Calu3 (cell line): ENCODE measurements at places on chromosomes 12 and 14.

GRCh38 chr14:37490607-37491006 is 104.4 kb downstream of the FOXA1 start:
- DNase-seq, result no peak

GRCh38 chr14:52950410-52950897 is 396 bp downstream of the FERMT2 start:
- peak; percentile 57 for DNase-seq

DNA sequence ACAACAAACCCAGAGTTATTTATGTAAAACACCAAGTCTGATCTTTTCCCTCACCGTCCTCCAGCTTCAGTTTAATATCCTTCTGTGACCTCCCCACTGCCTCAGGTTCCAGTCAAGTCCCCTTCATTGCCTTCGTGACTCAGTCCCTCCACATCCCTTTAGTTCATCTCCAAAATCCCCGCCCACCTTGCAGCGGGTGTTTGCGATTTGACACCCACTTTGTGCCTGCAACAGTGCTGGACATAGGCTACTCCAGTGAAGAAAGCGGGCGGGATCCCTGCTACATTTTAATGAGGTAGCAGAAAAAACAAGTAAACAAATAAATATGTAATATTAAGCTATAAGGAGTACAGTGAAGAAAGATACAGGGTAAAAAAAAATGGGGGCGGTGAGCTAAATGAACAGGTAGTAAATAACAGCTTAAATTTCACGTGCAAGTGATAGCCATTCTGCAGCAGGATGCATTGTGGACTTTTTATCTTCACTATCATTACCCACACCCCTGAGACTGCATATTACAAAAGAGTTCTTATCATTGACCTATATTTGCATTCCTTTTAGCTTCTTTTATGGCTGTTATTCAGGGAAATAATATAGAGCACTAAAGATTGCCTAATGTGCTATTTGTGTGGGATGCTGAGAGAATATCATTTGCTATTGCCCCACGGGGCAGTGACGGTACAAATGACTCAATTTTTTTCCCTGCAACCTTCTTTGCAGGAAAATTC is 222.8 kb upstream of the NUDT4 start:
- no peak for DNase-seq

- no peak for DNase-seq
These were observed 2.8 kb downstream of the FRMD6 start for GRCh38 chr14:51654533-51654845.

GRCh38 chr12:11763760-11764520 is 114.5 kb downstream of the ETV6 start:
- no peak for DNase-seq

GRCh38 chr12:91249054-91249453 is 66.4 kb upstream of the DCN start:
- DNase-seq, result no peak

DNA sequence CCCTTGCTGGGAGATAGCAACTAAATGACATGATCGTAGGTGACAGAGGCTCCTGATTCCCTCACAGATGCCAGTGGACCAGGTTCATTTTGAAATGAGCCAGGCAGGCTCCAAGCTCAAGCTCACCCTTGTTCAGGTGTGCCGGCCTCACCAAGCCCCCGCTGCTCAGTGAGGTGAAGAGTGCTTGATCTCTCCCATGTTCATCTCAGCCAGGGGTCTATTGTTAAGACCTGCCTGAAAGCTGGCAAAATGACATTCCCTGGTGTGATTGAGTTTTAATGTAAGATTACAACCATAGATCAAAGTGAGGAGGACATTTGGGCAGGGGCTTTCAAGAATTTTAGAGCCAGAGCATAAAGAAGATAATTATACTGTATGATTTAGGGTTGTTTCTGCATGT is 497.9 kb downstream of the EGLN3 start:
- no peak for DNase-seq

- DNase-seq, result no peak
These were observed 49.7 kb downstream of the MARK3 start for GRCh38 chr14:103434868-103435442.

- no peak for DNase-seq
These were observed 1098.7 kb downstream of the AACS start for GRCh38 chr12:126163984-126164383.

DNA sequence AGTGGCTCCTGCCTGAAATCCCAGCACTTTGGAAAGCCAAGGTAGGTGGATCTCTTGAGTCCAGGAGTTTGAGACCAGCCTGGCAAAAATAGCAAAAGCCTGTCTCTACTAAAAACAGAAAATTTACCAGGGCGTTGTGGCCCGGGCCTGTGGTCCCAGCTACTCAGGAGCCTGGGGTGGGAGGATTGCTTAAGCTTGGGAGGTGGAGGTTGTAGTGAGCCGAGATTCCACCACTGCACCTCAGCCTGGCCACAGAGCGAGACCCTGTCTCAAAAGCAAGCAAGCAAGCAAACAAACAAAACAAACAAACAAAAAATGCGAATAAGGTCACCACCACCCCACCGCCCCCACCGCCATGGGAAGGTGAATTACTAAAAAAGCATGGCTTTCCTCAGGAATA is 238.7 kb downstream of the ATXN7L3B start:
- no peak for DNase-seq

DNA sequence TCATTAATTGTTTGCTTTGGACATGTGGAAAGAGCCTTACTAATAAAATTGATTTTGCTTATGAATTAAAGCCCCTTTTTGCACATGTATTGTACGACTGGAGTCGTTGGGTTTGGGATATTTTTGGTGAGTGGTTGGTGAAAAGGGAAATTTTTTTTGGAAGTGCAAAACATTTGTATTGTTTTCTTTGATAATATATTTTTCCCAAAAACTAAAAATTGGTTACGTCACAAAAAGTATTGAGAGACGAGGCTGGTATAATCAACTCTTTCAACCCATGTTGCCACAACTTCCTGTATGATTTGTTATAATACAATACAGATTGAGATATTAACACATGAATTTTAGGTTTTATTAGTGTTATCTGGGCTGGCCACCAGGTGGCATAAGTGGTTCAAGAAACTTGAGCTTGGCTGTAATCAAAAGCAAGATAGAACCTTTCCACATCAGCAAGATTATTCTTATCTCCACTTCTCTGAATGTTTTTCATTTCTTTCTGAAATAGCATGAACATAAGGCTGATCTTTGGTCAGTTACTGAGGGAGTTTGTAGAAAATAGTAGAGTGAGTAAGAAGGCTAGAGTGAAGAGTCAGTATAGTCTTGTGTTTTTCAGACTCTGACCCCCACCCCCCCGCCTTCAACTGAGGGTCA is 8.7 kb downstream of the NGDN start:
- DNase-seq, result peak; percentile 76

DNA sequence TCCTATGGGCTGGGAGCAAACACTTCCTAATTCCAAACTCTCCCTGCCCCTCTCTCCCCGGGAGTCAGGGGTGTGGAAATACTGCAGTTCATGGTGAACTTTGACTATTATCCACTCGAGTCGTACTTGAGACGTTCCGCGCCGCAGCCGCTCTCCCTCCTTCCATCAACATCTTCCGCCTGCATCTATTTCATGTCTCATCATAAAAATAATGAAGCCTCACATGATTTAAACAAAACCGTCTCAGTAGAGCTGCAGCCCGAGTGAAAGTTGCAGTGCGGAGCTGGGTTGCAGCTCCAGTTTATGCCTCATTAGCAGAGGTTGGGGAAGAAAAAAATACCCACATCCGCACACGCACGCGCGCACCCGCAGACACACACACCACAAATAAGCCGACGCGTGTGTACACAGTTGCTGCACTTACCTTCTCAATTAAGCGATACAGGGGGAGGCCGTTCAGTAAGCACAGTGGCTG is 283 bp downstream of the LMO3 start:
- DNase-seq, result no peak

GRCh38 chr14:92529903-92530302 is 16.3 kb downstream of the RIN3 start:
- DNase-seq, result no peak

- DNase-seq, result no peak
These were observed 6.2 kb downstream of the ACSM4 start for GRCh38 chr12:7310070-7310469.

DNA sequence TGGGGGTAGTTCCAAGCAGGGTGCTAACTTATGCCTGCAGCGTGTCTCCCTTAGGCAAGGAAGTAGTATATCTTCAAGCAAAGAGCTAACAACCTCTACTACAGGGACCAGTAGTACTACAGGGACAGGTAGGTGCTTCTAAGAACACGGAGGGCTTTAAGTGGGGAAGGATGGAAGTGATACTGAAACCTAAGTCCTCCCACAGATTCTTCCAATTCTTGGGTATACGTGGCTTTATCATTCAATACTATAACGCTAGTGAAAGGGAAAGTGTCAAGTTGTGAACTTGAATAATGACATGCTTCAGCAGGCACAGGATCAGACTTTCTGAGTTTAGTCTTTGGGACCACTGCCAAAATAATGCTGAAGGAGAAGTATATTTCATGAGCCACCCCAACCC is 241.7 kb downstream of the CEP128 start:
- no peak for DNase-seq

DNA sequence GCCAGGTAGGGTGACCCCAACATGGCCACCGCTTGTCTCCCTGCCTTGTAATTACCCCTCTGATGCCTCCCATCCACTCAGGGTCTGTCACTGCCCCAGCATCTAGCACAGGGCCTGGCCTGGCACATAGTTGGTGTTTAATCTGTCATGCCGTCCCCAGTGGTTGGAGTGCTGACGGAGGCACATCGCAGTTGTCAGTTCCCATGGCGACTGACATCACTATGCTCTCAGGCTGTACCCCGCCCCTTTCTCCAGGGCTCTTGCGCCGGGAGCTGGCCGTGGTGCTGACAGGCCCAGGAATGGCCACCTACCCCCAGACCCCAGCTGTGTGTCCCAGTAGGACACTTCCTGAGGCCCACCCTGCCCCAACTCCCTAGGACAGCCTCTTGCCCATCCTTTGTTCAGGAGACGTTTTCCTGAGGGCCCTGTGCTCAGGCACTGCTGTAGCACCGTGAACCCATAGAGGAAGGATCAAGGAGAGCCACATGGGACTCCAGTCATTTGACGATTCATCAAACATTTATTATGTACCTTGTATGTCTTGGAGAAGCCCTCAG is 23.0 kb downstream of the FAM222A start:
- peak; percentile 38 for DNase-seq

DNA sequence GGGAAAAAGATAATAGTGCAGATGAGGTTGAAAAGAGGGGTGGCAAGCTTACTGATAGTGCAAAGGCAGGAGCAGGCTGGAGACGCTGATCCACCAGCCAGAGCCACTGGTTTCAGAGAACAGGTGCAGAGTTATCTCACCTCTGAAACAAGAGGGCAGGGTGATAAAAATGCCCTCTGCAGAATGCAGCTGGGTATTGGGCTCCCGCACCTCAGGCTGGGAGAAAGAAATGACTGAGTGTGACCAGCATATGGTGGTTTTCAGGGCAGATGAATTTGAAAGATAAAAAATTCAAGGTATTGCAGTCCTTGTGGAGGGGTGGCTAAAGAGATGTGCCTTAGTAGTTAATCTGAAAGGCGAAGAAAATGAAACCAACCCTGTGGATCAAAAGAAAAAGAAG is 2.9 kb upstream of the TMEM30B start:
- DNase-seq, result peak; percentile 10

GRCh38 chr12:132348176-132348575 is 18.8 kb upstream of the GALNT9 start:
- no peak for DNase-seq

- DNase-seq, result no peak
These were observed at the start of gene MMP19 for GRCh38 chr12:55842681-55843429. TSS of gene MMP19 (minus strand) at chr12:55842936. CDS start at chr12:55842830, 106 bp downstream.

DNA sequence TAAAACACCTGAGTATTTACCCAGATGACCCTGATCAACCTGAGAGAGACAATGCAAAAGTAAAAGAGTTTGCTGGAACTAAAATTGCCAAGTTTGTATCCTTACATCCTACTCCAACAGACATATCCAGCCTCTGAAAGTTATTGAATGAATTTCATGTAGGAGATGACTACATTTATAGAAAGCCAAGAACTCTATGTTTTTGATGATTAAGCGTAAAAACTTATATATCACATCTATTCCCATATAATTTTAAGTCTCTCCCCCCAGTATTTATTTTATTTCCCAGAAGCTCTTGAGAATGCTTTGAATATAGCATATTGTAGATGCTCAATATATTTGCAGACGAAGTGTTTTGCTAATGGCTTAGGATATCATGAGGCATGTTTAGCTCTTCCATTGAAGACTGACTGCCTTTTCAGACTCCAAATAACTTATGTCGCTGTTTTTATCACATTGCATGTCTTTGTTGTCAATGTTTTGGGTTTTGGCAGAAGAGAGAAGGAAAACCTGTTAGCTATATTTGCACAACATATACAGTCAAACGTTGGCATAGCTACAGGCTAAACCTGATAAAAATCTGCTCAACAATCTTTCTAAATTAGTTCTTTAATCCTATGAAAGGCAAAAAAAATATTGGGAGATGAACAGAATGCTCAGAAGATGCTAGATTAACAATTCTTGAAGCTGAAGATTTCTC is 213.6 kb downstream of the DIO2 start:
- DNase-seq, result no peak

- DNase-seq, result no peak
These were observed 19.4 kb downstream of the TCHP start for GRCh38 chr12:109919456-109919855.

GRCh38 chr12:103657331-103657730 is 70.3 kb downstream of the STAB2 start:
- DNase-seq, result no peak

DNA sequence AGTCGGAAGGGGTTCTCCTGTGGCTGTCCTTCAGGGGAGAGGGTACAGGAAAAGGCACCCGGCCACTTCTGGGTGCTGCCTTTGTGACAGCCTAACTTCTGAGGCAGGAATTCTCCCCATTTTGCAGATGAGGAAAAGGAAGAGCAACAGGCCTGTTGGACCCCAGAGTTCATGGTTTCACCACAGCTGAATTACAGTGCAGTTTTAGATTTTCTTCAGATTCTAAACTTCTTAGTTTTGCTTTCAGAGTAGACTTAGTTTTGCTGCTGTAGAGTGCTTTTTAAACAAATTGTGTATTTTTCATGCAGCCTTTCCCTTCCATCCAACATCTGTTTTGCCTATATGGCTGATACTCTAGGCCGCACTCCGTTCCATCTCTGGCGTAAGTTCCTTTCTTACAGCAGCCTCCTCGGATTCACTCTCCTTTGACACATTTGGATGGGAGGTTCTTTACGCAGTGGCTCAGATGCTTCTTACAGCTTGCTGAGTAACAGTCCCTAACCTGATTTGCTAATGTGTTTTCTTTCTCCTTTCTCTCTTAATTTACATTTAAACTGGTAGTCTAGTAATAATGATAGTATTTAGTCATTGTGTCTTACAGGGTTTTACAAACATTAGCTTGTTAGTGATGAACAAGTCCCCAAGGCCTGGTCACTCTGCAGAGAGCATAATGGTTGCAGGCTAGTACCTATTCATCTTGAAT is 7.8 kb downstream of the TRAF3 start:
- no peak for DNase-seq
